Coronary artery (tissue), 2 donors: ENCODE measurements at places on chromosomes 7 and 10.

DNA sequence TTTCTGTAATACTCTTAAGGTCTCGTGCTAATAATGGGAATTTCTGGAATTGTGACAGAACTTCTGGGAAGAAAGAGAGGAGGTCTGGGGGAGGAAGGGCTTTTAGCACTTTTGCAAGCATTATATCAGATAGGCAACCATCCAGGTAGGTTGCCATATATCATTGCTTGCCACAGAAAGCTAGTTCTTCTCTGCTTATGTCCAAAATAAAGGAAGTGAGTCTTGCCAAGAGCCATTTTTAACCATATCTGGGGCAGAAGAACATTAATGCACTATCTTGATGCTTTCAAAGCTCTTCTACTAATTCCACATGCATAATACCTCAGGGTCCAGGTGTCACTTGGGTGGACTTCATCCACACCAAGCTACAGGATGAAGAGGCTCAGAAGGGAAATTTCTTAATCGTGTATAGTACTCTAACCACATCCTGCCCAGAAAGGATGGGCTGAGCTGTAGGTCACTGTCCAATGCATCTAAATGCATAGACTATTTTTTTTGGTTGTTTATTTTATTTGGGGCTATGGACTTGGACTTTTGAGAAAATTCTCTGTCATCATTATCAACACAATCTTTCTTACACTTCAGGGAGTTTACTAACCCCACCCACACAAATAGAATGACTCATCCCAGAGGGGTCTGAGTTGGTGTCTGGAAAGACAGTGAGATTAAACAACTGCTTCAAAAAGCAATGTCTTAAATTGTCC is 68.9 kb upstream of the ADO start:
- no peak for DNase-seq

DNA sequence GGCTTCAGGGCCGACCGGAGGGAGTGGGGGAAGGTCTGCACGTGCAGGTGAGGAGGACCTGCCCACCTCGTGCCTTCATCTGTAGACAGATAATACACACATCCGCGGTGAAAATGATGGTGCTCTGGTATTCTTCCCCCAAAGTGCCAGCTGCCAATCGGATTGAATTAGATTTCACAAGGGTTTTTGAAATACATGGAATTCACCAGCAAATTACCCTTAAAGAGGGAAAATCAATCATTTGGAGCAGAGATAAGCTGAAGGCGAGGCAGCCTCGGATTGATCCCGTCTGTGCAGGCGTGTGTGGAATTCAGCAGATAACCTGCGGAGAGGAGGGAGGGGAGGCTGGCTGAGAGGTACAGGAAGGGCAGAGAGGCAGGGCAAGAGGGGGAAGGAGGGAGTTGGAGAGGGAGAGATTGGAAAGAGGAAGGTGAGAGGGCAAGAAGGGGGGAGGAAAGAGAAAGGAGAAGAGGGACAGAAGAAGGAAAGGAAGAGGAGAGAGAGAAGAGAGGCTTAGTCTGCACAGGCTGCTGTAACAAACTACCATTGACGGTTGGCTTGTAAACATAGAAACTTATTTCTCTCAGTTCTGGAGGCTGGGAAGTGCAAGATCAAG is 84.2 kb downstream of the C10orf105 start:
- DNase-seq: no peak

DNA sequence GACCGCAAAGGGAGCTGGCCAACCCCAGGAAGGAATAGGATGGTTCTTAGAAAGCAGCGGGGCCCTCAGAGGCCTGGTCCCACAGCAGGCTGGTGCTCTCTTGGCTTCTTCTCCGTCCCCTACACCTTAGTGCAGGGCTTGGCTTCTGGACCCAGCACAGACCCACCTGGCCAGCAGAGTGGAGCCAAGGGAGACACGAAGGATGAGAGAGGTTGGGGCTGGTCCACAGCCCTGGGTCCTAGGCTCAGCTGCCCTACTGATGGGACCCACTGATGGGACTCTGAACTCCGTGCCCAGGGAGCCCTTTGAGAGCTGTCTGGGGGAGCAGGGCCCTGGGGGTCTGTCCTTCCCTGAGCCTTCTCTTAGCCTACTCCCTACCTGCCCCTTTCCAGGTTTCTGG is 6.2 kb upstream of the TLX1 start:
- DNase-seq: no peak

GRCh38 chr7:2063563-2064260 is 169.0 kb downstream of the MAD1L1 start:
- DNase-seq: no peak

DNA sequence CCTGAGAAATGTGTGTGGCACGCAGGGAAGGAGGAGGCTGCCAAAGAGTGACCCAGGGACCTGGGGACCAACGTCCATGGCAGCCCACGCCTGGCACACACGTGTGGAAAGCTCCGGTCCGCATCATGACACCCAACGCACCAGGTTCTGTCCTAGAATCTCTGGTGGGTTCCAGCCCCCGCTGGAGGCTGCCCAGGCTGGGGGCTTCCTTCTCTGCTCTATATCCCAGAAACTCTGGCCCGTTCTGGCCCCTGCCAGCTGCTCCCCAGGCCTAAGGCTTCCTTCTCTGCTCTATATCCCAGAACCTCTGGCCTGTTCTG is 261.8 kb downstream of the ELFN1 start:
- DNase-seq: no peak

GRCh38 chr7:151553356-151553755 is 33.7 kb upstream of the RHEB start:
- DNase-seq: no peak

GRCh38 chr7:142787034-142787768 is 16.4 kb downstream of the PRSS2 start:
- DNase-seq: no peak

DNA sequence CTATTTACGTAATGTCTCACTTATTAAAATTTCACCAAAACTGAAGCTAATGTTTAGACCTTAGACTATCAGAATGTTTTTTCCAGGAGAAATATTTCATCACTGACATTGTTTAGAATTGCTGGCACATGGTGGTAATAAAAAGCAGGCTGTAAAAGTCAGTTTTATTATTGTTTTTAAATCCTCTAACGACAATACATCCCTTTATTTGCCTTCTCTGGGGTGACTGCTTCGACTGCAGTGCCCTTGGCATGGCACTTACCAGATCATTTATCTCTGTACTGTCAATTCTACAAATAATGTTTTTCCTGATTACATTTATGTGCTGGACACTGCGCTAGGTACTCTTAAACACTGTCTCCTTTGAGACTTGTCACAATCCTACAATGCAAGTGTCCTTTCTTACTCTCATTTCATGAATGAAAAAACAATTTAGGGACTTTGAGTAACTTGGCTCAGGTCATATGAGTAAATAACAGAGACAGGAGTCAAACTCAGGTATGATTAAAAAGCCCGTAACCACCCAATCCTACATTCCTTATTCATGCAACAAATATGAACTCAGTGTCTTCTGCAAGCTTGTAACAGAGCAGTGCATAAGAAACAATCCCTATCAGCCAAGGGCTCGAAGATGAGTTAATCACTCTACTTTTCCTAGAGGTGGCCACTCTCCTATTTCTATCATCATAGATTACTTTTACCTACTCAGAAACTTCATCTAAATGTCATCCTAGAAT is 5.6 kb upstream of the ING3 start:
- no peak for DNase-seq

DNA sequence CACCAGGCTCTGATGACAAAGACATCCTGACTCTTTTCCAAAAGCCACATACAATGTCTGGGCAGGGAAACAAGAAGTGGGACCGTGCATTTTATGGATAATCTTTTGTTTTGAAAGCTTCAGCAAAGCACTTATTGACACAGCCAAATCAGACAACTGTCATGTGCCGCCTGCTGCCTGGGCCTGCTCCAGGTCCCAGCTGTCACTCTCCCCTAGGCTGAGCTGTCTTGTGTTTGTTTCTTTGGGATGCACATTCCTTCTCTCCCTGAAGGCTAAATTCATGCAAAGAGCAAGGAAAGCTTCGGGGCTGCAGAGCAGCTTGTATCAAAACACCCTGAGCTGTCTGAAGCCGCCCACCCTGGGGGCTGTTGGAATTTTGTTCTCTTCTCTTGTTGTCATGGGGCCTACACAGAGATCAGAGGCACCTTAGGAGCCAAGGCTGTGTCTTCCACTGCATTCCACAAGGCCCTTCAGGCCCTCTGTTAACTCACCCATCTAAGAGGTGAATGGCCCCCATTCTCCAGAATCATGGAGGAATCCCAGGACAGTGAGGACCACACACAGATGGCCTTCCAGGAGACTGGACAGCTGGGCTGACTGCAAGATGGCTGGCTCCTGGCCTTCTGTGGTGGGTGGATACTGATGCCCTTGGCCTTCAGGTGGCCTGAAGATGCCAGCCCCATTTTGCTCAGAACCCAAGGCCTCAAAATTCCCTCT is 17.8 kb upstream of the SLC18A2 start:
- no peak for DNase-seq

- no peak for DNase-seq
Observed at GRCh38 chr7:86748843-86749719, 105.4 kb downstream of the GRM3 start.

DNA sequence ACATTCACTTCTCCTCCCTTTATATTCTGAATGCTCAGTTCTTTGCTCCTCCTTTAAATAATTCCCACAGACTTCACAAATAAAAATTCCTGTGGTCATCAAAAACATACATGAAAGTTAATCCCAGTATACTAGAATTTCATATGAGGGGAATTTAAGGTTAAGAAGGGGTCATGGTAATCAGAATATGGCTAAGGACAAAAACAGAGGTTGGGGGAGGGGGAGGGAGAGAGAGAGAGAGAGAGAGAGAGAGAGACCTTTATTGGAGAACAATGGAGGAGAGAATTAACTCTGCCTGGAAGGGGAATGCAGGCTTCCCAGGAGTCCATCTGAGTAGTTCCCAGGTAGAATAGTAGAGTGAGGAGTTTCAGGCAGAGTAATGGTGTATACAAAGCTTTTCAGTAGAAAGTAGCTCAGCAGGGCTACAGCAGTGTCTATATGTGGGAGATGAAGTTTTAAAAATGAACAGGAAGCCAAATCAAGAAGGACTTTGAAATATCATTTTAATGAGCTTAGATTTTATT is 5.2 kb upstream of the CUBN start:
- DNase-seq: no peak

DNA sequence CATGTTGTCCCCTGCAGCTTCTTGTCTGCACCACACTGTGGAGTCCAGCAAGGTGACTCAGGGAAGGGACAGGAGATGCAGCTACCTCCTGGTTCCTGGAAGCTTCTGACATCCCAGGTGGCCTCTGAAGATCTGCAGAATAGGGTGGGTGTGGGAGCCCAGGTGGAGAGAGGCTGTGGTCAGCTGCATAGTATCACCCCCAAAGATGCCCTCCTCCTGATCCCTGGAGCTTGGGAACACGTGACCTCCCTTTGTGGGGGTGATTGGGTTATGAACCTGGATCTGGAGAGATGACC is 25.4 kb downstream of the CALML3 start:
- no peak for DNase-seq

DNA sequence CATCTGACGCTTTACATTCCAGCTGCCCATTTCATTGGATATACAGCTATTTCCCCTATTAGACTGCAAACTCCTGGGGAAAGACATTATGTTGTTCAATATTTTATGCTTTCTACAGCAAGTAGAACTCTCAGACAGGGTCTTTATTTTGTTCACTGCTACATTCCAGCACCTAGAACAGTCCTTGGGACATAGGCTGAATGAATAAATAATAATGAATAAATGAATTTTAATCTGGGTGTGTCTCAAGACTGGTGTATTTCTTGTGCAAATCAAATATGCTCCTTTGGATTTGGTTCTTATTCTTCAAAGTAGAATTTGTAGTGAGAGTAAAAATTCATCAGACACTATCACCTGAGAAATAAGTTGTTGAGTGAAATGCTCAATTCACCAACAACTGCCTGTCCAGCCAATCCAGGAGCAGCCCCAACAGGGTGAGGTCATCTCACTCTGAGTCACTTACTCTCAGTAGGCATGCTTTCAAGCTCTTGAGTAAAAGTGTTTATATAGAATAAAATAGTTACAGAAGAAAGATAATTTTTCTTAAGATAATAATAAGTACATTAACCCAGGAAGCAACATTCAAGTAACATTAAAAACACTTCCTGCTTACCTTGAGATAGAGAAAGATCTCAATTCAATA is 287.5 kb upstream of the NPVF start:
- DNase-seq: no peak

DNA sequence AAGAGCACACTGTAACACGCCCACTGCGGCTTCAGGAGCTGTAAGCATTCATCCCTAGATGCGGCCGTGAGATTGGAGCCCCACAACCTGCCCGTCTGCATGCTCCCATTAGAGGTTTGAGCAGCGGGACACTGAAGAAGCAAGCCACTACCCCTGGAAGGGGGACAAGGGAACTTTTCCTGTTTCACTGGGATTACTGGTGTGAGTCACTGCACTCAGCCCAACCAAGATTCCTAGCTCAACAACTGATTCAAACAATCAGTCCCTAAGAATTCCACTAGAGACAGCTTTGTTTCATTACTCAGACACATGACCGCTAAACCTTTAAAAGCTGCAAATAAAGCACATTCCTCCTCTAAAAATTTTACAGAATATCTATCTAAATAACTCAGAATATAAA is 69.8 kb downstream of the ORC5 start:
- no peak for DNase-seq

DNA sequence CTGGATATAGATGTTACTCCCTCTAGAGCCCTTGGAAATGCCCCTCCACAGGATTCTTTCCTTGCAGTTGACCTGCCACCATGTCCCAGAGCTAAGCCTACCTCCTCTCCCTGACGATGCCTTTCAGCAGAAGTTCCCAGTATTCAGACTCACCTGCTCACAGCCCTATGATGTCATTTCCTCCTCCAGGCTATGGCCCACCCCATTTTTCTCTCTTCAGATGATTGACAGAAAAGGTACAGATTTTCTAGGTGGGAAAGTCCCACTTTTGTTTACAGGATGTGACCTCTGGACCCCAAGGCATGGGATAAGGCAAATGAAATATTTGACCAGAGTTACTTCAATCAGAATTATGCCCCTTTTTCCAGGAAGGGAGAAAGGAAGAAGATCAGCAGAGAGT is 280.2 kb upstream of the PHYHIPL start:
- no peak for DNase-seq

DNA sequence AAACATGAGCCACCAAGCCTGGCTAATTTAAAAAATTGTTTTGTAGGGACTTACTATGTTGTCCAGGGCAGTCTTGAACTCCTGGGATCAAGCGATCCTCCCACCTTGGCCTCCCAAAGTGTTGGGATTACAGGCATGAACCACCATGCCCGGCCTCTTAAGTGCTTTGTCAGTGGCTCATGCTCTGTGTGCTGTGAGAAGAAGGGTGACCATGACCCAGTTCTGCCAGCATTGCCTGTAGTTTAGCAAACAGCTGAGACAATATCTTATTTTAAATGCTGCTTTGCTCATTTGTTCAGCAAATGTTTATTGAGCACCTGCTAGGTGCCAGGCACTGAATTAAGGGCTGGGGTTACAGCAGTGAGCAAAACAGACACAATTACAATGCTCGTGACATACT is 9.0 kb downstream of the ADCK2 start:
- DNase-seq: no peak

- no peak for DNase-seq
Observed at GRCh38 chr10:79929409-79929904, 19.4 kb downstream of the SFTPD start.

GRCh38 chr10:58820861-58821751 is 308.4 kb downstream of the BICC1 start:
- no peak for DNase-seq

GRCh38 chr10:110304394-110304779 is 333 bp downstream of the SMNDC1 start:
- peak; percentile 75 for DNase-seq
